ENCODE measurements at places on chromosomes 7 and 10. TPM values are rescaled to one million over a fixed set of nuclear protein-coding genes. Genes with fewer than 3 reads are reported as not detected.

- H3K36me3 ChIP-seq: no peaks in the 10 kb centered on the region
- H3K4me1 ChIP-seq: peaks cover 17% of the 10 kb centered on the region
- H3K27ac ChIP-seq: no peak overlapping the region
- no peak for DNase-seq
- H3K27me3 ChIP-seq: peaks cover 83% of the 10 kb centered on the region
These were observed 4.1 kb downstream of the HOXA9 start for GRCh38 chr7:27161214-27161720.

Gene TCF7L2
- 2.2 TPM for total RNA-seq

- H3K27ac ChIP-seq: no peak overlapping the region
- no peaks in the 10 kb centered on the region for H3K27me3 ChIP-seq
- DNase-seq: no peak
- no peaks in the 10 kb centered on the region for H3K36me3 ChIP-seq
- no peak overlapping the region for H3K4me3 ChIP-seq
These were observed 126.3 kb upstream of the POM121L12 start for GRCh38 chr7:52909131-52909530.

- H3K4me3 ChIP-seq: no peak overlapping the region
- peaks cover 28% of the 10 kb centered on the region for H3K27me3 ChIP-seq
- no peaks in the 10 kb centered on the region for H3K36me3 ChIP-seq
- no peak for DNase-seq
These were observed 9.6 kb downstream of the LYZL2 start for GRCh38 chr10:30619966-30620365.

- H3K4me1 ChIP-seq: peaks cover 3% of the 10 kb centered on the region
- DNase-seq: no peak
- H3K36me3 ChIP-seq: peaks cover 2% of the 10 kb centered on the region
- H3K27me3 ChIP-seq: peaks cover 27% of the 10 kb centered on the region
- no peak overlapping the region for H3K4me3 ChIP-seq
These were observed 222.9 kb upstream of the PITRM1 start for GRCh38 chr10:3395458-3395861.

GRCh38 chr10:4512671-4513240 lies 313.3 kb upstream of the AKR1E2 start:
- peaks cover 34% of the 10 kb centered on the region for H3K27me3 ChIP-seq
- no peak overlapping the region for H3K27ac ChIP-seq
- peaks cover 8% of the 10 kb centered on the region for H3K4me1 ChIP-seq
- no peaks in the 10 kb centered on the region for H3K36me3 ChIP-seq
- H3K4me3 ChIP-seq: no peak overlapping the region
- DNase-seq: no peak
